MCF 10A (cell line): ENCODE measurements at places on chromosomes 6 and 20. TPM values are rescaled to one million over a fixed set of nuclear protein-coding genes. Genes with fewer than 3 reads are reported as not detected.
A peak's percentile ranks its signal among the peaks of the same experiment; 100 is the strongest.

KHDC1L gene
- not detected in 2 replicates for total RNA-seq

- peak; percentile 38 for DNase-seq
Observed at GRCh38 chr20:4726710-4727397, 5.1 kb downstream of the PRND start.

CASP8AP2 gene
- total RNA-seq: 11.3 and 11.5 TPM in 2 replicates

DNA sequence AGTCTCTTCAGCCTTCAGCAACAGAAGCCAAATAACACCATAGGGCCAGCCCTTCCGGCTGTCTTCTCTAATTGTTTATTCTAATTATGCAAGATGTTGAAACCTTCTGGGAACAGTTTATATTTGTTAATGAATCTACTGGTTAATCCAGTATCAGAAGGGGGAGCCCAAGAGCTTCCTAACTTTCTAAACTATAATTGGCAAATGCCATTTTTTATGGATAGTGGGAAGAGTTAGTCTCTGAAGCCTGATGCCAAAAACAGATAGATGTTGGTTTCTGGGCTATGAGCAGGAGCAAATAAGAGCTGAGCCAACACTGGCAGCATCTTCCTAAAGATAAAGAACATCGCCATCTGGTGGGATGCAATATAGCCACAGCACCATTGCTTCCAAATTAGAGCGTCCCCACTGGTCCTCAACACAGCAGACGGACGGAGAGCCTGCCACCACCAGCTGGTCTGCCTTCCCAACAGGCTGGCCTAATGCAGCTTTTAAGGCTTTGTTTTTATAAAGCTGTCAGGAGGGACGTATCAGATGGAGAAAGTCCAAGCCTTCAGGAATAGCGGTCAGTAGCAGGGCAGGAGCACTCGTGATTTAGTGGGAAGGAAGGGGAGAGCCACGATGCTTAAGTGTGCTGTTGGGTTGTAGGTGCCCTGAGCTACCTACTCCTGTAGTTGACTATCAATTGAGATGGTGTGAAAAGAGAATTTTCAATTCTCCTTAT is 118.8 kb downstream of the RALGAPA2 start:
- peak; percentile 46 for DNase-seq

GRCh38 chr20:47062226-47062890 is 167.7 kb downstream of the EYA2 start:
- no peak for DNase-seq

DNA sequence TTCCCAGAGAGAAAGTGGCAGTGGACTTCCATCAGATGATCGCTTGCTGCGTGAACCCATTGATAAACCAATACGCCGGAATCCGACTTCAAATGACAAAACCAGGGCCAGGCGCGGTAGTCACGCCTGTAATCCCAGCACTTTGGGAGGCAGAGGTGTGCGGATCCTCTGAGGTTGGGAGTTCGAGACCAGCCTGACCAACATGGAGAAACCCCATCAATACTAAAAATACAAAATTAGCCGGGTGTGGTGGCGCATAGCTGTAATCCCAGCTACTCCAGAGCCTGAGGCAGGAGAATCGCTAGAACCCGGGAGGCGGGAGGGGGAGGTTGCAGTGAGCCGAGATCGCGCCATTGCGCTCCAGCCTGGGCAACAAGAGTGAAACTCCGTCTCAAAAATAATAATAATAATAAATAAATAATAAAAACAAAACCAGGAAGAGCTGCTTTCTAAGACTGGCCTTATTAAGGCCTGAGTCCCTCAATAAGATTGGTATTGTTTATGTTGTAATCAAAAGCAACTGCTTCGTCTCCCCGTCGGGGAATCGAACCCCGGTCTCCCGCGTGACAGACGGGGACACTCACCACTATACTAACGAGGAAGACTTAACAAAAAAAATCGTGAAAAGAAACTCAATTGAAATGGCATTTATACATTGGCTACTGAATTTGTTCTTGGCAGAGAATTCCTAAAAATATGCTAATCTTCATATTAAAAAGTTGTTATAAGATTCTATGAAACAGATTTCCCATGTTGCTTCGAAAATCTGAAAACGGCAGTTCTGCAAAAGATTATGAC is 110.2 kb upstream of the ZNF184 start:
- DNase-seq: peak; percentile 63

ZNF334 gene
- not detected in 2 replicates for total RNA-seq

GRCh38 chr20:40882152-40882551 is 146.5 kb upstream of the TOP1 start:
- no peak for DNase-seq

DNA sequence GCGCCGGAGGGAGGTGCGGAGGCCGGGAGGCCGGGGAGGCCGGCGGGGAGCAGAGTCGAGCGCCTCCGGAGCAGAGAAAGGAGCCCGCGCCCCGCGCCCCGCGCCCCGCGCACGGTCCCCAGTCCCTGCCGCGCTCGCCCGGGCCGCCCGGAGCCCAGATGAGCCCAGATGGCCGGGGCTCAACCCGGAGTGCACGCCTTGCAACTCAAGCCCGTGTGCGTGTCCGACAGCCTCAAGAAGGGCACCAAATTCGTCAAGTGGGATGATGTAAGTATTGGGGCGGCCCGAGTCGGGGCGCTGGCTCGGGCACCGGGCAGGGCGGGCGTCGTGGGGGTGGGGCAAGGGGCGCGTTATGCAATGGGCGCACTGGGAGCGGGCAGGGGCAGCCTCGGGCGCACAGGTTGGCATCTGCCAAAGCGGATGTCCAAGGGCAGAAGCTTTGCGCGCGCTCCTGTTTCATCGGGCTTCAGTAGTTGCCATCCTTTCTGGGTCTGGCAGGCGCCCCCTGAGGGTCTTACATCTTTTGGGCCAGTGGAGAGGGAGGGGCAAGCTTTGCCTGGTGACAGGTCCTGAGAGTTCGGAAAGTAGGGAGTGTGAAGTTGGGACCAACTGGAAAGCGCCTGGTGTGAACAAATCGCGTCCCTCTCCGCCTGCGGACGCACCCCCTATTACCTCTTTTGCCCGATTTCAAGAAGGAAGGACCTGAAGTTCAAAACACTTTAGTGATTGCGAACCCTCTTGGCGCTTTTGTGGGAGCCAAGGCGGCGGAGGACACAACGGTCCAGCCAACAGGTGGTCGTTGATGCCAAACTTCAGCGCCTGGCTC is 631 bp downstream of the PLCB1 start:
- peak; percentile 6 for DNase-seq

CFB gene
- 24.5 and 24.6 TPM in 2 replicates for total RNA-seq

DNA sequence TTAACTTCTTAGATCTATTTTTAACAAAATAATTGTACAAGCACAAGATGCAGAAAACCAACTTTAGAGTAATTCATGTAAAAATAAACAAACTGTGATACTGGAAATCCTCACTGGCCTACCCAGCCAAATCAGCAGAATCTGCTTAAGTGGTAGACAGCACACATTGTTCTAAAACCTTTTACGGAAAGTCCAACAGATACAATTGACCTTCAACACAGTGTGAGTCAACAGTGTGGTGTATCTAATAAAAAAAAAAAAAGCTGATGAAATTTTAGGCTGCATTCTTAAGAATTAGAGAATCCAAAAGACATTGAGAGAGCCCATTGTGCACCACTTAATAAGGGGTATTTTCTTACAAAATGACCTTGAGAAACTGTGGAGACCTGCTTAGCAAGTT is 174.5 kb downstream of the COL21A1 start:
- DNase-seq: peak; percentile 37

RNF182 gene
- not detected in 2 replicates for total RNA-seq

- DNase-seq: no peak
Observed at GRCh38 chr20:25042531-25043498, 15.1 kb downstream of the ACSS1 start.

FRS3 gene
- 3.9 and 5.3 TPM in 2 replicates for total RNA-seq

RBL1 gene
- total RNA-seq: 8.8 and 9.2 TPM in 2 replicates

EBF4 gene
- total RNA-seq: not detected in 2 replicates
